ENCODE measurements at places on chromosomes 4 and X. TPM values are rescaled to one million over a fixed set of nuclear protein-coding genes. Genes with fewer than 3 reads are reported as not detected.

GRCh38 chrX:111041018-111041462, 55.0 kb upstream of the PAK3 start:
- ATAC-seq, result no peak

GRCh38 chrX:7943600-7944245, 16.5 kb upstream of the PNPLA4 start:
- ATAC-seq, result no peak

DNA sequence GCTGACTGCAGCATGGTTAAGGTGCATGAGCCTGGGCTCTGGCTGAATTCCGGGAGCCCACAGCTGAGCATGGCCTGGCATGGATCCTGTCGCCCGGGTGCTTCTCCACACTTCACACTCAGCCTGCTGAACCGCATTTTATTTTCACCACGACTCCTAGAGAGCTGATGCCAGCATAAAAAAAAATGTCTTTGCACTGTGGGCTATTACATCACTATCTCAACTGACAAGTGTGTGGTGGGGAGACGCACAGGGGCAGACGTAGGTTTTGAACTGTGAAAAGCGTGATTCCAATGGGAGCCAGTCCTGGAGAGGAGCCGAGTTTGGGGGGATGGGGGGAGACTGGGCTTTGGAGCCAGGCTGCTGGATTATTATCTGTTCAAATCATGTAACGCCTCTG, 36.8 kb downstream of the BCOR start:
- no peak for ATAC-seq

- no peak for ATAC-seq
These were observed 99.9 kb upstream of the CPEB2 start for GRCh38 chr4:14902342-14902741.

- ATAC-seq, result no peak
These were observed 77.3 kb downstream of the AFF2 start for GRCh38 chrX:148577741-148578140.

DNA sequence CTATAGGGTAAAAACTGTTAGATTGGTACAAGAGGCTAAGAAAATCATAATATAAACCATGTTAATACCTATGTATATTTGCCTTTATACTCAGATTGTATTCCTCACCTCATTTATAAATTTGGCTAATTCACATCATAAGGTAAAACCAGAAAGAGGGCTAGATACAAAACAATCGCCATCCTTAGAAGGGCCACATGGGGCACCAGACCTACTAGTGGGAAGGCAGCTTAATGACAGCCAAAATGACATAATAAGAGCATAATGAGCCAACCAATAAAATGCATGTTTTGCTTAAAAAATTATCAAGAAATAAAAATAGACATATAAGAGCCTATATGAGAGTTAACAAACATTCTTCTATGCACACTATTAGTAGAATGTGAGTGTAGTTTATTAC, 107.3 kb upstream of the PRDX4 start:
- no peak for ATAC-seq

The NUDT11 gene
- 1.5 TPM for total RNA-seq

The CFAP47 gene
- total RNA-seq, result not detected

The DGKK gene
- not detected for total RNA-seq
